PC-9 (cell line): ENCODE measurements at places on chromosomes 16 and 17.

GRCh38 chr16:85391769-85392583 lies 221.1 kb upstream of the GSE1 start:
- no peak for DNase-seq

- DNase-seq, result no peak
Measured at GRCh38 chr17:76966486-76967181, 98.4 kb downstream of the MGAT5B start.

- no peak for DNase-seq
Measured at GRCh38 chr16:79404571-79404970, 196.0 kb downstream of the MAF start.

GRCh38 chr17:62950067-62950466 lies 16.0 kb upstream of the TANC2 start:
- peak; percentile 81 for DNase-seq

DNA sequence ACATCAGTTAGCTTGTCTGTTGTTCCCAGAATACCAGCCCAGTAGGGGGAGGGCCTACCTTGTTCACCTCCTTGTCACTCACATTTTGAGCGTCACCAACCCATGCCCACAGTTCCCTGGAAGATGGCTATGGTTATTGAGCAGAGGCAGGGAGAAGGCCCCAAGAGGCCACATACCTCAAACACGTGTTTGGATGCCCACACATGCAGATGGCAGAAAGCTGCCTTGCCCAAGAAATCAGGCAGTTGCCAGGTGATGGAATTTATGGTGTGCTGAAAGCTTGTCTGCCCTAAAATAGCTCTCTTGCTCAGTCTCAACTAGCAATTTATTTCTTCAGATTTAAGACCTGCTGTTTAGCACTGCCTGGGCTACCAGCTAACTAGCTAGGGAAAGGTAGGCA lies 16.5 kb upstream of the CMTM4 start:
- DNase-seq, result no peak

DNA sequence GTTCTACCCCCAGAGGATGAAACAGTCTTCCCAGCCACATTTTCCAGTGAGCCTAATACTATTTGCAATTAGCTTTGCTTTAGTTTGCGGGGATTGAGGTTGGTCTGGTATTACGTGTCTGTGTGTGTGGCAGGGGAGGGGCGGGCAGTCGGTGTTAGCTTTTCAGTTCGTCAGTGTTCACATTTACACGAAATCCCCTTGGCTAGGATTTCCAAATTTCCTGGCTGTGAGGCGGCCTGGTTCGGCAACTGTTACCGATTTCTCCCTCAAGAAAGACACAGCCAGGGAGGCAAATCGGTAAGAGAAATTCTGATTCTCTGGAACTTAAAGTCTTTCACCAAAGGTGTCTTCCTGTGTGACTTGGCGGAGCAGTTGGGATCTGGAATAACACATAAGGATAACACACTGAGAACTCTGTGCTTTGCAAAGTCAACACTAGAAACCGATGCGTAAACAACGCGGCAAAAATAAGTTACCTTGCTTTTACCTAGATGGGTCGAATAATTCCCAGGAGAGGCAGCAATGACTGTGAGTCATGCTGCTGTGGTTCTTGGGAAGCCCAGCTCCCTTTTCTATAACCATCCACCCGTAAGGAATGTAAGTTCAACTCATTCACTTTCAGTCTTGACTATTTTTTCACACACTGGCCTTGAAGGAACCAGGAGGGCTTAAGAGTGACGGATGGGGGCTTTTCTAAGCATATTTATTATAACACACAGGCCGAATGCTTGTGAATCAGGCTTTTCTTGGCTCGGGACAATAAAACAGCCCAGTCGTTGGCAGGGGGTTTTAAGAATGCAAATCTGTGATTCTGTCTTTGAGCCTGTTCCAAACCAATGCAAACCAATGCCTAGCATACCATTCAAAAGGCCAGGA lies 24.2 kb downstream of the GPRC5B start:
- DNase-seq, result no peak

- no peak for DNase-seq
Measured at GRCh38 chr17:27856676-27857432, 36.3 kb downstream of the LYRM9 start.

GRCh38 chr16:20072146-20072873 lies 1.4 kb downstream of the GPR139 start:
- DNase-seq, result no peak

- no peak for DNase-seq
Measured at GRCh38 chr16:6913566-6913965, 419.1 kb upstream of the RBFOX1 start.

DNA sequence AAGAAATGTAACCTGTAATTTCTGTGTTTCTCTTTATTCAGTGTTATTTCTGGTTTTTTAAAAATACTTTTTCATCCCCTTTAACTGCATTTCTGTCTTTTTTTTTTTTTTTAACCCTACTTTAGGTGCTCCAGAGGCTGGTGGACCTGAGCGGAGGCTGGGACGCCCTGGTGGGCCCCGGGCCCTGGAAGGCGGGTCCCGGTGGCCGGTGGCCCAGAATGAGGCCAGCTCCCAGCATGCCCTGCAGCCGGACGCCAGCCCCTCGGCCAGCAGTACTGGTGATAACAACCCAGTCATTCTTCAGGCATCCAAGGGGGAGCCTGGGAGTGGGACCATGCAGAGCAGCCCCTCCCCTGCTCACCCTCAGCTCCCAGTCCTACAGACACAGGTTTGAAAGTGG lies 1.5 kb downstream of the SRCAP start:
- DNase-seq, result no peak

DNA sequence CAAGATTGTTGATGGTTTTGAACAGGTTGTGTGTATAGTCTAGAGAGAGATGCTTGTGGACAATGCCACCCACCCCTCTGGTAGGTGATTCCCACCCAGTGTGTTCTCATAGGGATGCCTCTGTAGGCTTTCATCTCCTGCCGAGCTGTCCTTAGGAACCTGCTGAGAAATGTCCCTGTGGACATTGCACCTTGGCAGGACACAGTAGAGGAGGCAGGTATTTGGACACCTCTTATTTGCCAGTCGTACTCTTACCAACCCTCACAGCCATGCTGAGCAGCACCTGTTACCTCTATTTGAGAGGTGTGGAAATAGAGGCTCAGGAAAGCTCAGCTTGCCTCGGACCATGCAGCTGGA lies 33.2 kb downstream of the EPN2 start:
- DNase-seq, result no peak

DNA sequence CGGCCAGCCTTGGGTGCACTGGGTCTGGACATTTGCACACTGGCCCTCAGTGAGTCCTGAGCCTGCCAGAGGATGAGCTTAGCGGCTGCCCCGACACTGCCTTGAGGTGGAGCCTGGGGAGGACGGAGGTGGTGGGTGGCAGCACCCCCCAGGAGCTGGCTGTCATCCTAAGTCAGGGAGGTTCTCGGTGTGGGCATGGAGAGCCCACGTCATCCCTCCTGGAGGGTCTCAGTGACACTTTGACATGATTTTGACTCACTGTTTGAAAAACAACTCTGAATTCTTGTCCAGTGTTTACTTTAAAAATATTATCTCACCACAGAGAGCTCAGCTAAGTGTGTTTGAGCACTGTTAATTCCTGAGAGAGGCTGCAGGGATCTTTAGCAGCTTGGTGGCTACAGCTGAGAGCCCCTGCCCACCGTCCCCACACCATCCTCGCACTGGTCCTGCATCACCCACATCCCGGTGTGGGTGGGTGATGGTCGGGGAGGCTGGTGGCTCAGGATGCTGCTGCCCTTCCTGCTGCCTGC lies 63.1 kb downstream of the BANP start:
- no peak for DNase-seq

- DNase-seq, result no peak
Measured at GRCh38 chr17:11318207-11318606, 77.2 kb downstream of the SHISA6 start.

GRCh38 chr16:54026456-54026855 lies 260.1 kb downstream of the IRX3 start:
- no peak for DNase-seq

DNA sequence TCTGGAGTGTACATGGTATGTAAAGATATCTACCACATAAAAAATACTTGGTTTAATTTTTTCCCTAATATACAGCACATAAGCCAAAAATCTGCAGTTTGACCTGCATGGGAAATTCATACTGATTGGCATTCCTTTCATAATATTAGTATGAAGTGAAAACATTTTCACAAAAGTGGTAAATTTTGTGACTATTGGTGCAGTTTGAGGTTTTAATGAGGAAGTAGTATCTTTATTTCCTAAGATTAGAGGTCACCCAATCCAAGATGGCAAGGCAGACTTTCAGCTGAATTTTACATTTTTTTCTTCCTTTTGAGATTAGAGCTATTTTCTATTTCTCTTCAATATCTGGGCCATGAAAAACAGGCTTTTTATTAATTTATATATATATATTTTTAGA lies 21.2 kb downstream of the METTL9 start:
- no peak for DNase-seq

GRCh38 chr16:14378689-14379467 lies 251.2 kb downstream of the PARN start:
- peak; percentile 63 for DNase-seq

GRCh38 chr17:41873559-41874292 lies 8.5 kb upstream of the KLHL11 start:
- DNase-seq, result no peak

DNA sequence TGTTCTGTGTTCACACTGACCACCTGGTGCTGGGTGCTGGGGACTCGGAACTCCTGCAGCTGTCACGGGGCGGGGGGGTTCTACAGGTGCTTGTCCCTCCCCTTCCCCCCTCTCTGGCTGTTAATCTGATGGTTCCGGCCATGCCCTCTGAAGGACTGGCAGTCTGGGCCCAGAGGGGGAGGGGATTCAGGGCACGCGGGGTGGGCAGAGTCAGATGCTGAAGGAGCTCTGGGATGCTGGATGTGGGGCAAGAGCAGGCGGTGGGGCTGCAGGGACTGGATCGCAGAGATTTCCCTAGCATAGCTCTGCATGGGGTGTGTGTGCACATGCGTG lies 5.4 kb upstream of the TBX21 start:
- no peak for DNase-seq

- peak; percentile 62 for DNase-seq
Measured at GRCh38 chr17:66963909-66964771, at the start of gene CACNG4. CACNG4 (plus strand) TSS chr17:66964707; CDS start chr17:66964912, 205 bp downstream.

DNA sequence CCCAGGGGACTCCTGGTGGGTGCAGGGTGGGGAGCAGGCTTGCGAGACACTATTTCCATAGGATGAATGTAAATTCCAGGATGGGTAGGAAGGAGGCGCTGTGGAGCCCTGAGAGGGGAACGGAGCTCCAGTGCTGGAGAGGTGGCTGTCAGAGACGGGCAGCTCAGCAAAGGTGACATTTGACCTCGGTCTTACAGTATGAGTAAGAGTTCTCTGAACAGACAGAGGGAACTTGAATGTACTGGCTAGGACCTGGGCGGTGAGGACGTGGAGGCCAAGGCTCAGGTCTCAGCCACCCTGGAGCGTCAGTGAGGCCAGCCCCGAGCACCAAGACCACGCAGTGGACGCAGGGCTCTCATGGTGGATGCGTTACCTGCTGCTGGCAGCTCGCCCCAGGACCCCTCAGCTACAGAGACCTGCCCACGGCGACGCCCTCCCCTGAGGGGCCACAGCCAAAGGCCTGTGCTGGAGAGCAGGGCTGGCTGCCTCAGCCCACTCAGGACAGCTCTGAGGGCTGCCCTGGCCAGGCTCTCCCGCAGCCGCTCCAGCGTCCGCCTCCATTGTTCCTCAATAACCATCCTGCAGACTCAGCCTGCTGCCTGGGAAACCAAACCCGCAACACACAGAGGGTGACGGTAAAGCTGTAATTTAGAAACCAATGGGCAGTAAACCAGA lies 65.9 kb upstream of the TNRC6C start:
- DNase-seq, result no peak

- DNase-seq, result no peak
Measured at GRCh38 chr16:86410081-86410480, 100.2 kb upstream of the FOXF1 start.

DNA sequence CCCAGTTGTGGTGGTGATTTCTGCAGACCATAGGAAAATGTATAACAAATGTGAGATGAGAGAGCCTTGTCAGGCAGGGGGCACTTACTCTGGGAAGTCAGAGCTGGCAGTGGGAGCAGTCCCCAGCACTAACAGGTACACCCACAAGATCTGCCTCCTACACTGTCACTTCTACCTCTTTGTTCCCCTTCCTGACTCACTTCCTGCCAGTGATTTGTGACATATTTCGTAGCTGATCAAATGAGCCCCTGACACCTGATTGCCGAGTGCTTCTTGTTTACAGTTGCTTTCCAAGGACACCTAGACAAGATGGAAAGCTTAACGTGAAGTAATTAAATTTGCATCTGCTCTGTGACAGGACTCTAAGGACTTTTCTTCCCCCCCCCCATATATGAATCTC lies 40.5 kb downstream of the FTO start:
- peak; percentile 22 for DNase-seq

DNA sequence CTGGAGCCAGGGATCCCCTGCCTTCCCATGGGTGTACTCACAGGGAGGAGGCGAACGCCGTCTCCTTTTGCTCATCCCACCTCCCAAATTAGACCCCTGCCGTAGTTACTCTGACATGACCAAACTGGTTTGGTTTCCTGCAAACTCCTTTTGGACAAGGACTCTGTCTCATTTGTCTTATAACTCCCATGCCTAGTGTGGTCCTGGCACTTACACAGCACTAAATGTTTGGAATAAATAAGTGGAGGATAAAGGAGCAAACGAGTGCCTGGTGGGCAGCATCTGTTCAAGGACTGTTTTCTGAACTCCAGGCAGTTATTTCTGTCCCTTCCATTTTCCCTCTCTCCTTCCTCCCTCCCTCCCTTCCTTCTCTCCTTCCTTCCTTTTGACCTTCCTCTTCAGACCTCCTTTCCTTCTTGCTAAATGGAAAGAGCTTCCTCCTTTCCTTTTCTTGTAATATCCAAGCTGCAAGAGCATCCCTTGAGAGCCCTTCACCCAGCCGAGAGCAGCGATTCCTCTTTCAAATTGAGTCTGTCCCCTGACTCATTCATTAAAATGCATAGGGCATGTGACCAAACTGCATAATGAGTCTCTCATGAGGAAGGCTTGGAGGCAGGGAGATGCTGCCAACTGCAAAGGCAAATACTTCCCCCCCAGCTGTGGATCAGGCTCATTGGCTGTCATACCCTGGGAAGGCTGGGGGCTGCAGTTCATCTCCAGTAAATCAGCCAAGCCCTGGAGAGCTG lies 36.8 kb downstream of the CHD9 start:
- no peak for DNase-seq

DNA sequence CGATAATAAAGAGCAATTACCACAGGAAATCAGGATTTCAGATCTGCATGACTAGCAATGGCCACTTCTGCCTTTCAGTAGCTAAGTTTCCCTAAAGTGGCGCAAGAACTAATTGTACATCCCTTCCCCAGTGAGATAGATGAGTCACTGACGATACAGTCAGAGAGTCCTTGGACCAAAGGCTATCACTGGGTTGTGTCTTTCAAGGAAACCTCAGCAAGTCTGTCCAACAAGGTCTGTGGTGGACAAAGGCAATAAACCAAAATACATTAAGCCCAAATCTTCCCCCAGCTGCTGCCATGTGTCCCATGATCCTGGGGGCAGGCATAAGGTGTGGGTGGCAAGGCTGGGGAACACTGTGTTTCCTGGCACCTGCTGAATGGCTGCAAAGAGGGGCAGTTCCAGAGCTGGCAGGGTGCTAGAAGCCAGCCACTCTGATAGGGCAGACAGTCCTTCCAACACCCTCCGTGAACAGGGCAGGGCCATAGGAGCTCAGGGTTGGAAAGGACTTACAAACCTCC lies 20.5 kb upstream of the MTMR4 start:
- no peak for DNase-seq
